ENCODE measurements at places on chromosomes 5 and 9.
A peak's percentile ranks its signal among the peaks of the same experiment; 100 is the strongest.

DNA sequence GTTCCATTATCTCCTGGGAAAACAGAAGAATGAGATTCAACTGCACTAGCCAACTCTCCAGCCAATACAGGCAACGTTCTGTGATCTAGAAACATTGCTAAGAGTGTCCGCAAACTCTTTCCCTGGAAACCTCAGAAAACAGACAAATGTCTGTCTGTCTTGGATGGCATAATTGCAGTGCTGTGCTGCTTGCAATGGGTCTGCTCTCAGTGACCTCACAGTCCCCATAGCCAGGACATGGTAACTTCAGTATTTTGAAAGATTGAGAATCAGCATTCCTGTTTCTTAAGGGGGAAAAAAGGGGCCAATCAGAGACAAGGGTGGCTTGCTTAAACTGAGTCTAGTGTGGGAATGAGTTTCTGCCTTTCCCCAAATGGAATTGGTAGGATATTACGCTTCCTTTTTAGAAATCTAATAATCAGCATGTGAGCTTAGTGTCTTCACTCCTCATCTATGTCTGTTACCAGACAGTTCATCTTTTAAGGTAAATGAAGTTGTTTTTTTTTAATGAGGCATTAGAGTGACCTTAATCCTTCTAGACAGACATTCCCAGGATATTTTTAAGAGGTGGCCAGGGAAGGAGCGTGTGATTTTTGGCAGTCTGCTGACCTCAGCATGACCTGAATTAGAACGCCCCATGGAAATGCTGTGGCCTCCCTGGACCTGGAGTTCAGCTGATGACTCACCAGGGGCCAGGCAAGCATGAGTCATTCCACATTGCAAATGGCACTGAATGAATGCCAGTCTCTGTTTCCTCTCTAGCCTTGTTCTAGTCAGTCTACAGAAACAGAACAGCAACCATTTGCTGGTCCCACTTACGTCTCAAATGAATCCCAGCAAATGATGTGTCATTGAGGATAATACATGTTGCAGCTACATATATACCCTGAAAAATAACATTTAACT lies 210.2 kb upstream of the ACTBL2 start:
- DNase-seq, result no peak

DNA sequence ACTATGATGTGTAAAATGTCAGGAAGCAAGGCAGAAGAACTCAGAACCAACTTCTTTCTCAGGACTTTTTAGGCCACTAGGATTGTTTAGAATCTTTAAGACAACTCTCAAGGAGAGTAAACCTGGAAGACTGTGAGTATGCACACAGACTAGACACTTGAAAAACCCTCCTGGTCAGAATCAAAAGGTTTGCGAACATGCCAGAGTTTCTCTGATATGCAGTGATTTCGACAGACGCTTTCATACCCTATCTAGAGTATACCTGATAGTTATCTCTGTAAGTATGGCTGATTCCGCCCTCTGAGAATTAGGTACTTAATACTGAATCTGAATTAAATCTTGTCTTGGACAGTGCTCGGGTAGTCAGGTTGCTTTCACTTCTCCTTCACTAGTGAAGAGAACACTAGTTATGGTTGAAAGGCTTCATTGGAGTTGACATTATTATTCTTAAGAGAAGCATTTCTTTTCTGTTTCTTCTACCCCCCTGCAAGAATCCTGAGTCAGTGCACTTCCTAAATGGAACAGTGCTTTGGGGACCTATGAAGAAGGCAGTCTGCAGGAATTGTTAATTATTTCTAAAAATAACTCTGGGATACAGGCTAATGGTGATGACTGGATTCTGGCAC lies 158.1 kb downstream of the HACD4 start:
- no peak for DNase-seq

- no peak for DNase-seq
These were observed 379.0 kb upstream of the SLC30A5 start for GRCh38 chr5:68714810-68715209.

GRCh38 chr5:150174285-150174684 lies 7.7 kb downstream of the CDX1 start:
- DNase-seq, result no peak

GRCh38 chr5:117379521-117379920 lies 804.9 kb upstream of the SEMA6A start:
- no peak for DNase-seq

- DNase-seq, result no peak
These were observed 115.2 kb downstream of the C9orf152 start for GRCh38 chr9:110092792-110093191.

DNA sequence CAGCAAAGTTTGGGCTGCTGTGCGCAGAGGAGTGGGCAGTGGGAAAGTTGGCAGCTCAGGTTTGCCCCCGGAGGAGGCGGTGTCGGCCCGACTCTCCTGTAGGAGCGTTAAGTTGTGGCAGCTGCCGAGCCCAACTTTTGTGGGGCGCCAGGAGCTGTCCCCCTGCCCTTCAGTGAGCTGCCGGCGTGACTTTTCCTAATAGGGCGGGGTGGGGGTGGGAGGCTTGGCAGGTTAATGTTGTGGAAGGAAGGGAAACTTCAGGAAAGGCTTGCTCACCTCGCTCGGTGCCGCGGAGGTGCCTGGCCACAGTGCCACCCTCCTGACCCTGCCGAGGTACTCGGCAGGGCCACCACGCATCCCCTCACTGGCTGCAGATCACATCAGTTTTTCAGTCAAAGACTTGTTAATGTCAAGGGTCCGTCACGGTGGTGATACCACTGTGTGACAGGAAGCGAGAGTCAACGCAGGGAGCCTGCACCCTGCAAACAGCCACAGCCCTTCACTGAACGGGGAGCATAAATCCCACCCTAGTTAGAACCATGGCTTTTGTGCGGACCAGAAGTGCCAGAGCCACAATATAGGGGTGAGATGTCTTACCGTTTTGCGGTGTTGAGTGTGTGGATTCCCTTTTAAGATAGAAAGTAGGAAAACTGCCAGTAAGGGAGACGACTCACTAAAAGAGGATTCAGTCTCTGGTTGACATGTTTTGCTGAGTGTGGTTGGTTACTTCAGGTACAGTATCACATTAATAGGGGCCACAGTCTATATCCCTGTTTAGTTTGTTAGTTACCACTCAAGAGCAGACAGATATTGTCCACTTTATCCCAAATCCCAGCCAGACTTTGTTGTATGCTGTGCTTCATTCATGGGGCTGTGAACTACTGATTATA lies 796 bp downstream of the LNPEP start:
- DNase-seq, result peak; percentile 31

DNA sequence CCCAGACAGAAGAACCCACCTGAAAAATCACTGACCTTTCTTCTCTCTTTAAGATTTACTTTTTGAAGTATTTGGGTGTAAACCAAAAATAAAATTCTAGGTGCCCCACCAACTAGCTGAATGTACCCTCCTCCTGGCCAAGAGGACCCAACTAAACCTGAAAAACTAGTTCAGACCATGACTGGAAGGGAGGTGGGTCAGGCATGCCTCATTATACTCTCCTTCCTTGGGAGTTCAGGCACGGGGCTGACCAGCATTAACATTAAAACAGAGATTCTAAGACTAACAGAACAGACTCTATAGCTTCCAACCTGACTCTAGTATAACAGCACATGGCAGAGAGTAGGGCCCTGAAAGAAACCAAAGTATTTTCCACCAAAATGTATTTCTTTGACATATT lies 61.4 kb downstream of the CERT1 start:
- DNase-seq, result no peak

DNA sequence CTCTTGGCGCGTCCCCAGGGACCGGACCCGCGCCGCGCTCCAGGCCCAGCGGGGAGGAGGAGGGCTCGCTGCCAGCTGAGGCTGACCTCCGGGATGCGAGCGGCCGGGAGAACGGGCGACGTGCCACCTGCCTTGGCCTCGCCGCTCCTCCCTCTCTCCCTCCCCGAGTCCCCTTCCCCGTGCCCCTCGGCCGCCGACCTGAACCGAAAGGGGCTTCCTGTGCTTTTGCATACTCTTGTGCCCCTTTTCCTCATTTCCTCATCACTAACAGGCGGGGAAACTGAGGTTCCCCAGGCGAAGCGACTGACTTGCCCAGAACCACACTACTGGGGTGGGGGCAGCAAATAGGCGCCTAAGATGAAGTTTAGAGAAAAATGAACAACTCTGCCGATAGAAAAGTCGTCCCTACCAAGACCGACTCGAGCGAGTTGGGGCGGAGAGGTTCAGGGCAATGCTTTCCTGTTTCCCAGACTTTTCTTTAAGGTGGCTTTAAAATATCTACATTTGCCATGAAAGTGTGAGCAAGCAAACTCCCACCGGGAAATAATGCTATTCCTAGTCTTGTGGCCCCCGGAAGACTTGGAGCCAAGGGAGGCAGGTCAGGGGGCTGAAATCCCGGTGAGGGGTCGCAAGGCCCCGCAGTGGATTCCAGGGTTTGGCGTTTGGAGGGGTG lies 580 bp upstream of the DUSP1 start:
- no peak for DNase-seq
